ENCODE measurements at places on chromosomes 2 and 18.

DNA sequence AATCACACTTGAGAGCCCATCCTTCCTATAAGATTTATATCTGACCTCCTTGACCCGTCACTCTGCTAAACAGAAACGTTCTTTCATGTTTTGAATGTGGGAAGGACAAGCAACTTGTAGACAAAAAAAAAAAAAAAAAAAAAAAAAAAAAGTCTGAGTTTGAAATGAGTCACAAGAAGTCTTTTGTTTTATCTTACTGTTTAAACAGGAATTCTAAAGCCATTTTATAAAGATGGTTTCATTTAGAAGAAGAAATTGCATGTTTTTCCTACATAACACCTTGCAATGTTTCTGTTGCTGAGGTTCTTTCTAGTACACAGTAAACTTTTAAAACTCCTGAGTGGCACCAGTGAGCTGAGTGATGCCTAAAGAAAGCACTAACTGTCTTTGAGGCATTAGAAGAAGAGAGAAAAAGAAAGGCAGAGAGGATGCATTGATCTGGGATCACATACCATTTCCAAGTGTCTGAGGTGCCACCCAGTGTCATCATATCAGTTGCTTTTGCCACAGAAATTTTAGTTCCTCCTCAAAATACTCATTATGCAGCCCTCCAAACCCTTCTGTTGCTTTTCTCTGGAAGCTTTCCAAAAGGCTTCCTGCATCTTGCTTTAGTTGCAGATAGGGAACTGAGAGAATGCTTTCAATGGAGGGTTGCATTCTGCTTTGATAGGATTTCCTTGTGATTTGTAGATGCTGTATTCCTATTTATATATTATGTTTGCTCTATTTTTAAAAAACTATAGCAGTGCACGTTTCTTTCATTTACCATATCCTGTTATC is 69.1 kb downstream of the ACVR2A start:
- no peak for DNase-seq

GRCh38 chr18:10461989-10462388 is 7.6 kb downstream of the APCDD1 start:
- DNase-seq: no peak

- no peak for DNase-seq
These were observed 16.6 kb upstream of the LNPK start for GRCh38 chr2:176018708-176019107.

DNA sequence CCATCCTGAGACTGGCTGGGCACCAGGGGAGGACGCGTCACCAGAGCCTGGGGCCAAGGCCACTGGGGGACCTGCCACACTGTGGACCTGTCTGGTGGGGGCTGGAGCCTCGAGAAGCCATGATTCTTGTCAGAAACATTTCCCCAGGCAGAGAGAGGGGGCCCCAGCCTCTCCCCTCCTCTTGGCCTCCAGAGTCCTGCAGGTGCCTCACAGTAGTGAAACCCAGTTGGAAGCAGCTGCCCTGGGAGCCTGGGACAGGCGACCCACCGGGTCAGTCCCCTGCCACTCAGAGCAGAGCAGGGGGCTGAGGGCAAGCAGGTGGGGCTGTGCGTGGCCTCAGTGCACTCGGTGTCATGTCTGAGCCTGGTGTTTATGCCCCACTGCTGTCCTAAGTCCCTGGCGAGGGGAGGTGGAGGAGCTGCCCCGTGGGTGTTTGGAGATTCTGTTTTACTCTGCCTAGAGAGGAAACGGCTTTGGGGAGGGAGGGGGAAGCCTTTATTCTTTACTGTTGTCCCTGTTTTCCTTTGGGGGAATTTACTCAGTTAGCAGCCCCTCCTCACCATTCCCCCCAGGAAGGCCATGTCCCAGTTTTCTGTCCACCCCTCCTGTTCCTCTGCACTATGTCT is 7.7 kb downstream of the OXER1 start:
- no peak for DNase-seq

- no peak for DNase-seq
These were observed 17.0 kb downstream of the CHMP1B start for GRCh38 chr18:11868230-11868629.

GRCh38 chr2:43225093-43225787 is 1.2 kb downstream of the ZFP36L2 start:
- DNase-seq: peak; percentile 57

DNA sequence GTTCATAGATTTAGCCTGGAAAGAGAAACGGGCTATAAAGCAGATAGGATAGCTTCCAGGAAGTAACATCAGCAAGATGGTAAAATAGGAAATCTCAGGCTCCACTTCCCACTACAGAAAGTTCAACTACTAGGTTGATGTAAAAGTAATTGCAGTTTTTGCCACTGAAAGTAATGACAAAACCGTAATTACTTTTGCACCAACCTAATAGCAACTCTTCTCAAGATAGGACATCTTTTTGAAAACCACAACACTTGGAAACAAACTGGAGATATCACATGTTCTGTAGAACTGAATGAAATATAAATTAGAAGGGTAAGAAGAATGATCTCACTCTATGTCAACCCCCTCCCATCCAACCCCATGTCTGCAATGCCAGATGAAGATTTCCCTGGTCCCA is 1154.3 kb downstream of the BCL11A start:
- DNase-seq: no peak

DNA sequence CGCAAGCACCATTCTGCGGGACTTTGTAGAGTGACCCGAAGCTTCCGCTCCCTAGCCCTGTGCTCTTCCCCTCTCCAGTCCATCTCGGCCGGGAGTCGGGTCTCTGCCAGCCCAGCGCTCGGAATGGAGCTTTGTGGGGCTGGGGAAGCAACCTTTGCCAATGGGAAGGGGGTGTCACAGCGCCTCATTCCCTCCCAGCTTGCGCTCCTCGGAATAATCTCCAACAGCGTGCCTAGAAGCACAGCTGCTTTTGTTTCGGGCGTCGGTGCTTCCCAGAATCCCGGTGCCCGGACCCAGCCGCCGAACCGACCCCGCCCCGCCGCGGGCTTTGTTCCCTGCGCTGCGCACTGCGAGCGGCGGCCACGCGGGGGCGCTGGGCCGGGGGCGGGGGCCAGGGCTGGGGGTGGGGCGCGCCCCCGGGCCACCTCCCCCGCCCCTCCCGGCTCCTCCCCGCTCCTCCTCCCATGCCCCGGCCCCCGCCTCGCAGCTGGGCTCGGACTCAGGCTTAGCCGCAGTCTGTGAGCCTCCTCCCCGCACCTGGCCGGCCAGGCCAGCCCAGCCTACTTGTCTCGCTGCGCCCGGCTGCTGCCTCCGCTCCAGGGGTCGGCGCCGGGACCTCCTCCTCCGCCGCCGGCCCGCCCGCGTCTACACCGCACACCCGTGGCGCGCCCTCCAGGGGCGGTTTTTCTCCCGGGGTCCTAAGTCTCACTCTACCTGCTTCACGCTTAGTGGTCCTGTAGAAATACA is 77.7 kb upstream of the SMAD2 start:
- DNase-seq: peak; percentile 11

DNA sequence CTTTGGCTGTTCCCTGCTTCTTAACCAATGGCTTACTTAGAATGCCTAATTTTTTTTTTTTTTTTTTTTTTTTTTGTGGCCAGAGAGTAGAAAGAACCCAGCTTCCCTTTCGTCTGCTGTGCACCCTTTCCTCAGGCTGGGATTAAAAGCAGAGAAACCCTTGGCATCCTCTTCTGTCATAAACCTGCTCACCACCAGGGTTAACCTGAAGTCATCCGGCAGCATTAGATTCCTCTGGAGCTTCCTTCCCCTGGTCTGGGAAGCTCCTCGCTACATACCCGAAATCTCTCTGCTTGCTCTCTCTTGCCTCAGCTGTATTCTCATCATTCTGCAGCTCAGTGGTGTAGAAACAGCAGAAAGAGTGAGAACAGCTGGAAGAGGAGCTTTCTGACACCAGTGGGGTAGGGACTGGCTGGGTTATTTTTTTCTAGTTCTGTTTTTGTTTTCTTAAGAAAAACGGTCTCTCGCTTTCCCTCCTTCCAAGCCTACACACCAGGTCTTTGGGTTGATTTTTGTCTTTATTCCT is 339.0 kb upstream of the MEIS1 start:
- no peak for DNase-seq

DNA sequence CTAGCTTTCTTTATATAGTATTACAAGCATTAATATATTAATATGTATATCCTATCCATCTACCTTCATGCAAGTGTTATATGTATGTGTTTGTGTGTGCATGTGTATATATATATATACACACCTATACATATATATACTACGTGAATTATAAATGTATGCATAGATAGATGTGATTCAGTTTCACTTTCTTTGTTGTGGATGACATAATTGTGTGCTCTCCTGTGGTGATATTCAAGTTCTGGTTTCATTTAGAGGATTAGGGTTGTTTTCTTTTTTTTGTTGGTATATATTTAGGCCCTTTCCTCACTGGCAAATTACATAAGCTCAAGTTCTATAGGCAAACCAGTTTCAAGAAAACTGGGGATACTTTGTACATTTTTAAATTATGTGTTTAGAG is 225.7 kb upstream of the FANCL start:
- DNase-seq: no peak

GRCh38 chr2:99648906-99649789 is 159.3 kb upstream of the REV1 start:
- DNase-seq: no peak

DNA sequence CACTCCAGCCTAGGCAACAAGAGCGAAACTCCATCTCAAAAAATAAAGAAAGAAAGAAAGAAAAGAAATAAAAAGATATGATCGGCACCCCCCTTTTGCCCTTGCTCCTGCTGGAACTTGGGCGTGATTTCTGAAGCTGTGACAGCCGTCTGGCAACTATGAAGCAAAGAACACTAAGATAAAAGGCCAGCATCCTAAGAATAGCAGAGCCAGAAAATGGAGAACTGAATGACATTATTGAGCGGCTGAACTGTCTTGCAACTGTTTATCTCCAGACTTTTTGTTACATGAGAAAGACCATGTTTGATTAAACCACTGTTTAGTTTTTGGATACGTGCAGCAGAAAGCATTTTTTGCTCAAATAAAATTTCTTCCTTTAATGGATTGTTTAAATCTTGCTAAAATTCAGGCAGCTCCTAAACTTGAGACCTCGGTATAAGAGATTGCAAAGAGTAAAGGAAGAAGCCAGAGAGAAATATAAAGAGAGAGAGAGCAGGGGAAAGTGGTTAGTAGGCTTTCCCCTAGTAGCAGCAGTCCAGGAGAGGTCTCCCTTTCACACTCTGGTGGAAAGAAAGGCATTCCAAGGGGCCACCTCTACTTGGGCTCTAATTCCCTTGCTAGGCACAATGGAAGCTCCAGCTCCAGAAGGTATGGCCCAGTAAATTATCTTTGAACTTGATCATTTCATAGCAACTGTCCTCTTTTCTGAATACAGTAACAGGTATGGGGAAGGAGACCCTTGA is 8.2 kb upstream of the MBD2 start:
- DNase-seq: no peak

GRCh38 chr18:76495435-76496193 is 572 bp upstream of the ZNF516 start:
- no peak for DNase-seq

DNA sequence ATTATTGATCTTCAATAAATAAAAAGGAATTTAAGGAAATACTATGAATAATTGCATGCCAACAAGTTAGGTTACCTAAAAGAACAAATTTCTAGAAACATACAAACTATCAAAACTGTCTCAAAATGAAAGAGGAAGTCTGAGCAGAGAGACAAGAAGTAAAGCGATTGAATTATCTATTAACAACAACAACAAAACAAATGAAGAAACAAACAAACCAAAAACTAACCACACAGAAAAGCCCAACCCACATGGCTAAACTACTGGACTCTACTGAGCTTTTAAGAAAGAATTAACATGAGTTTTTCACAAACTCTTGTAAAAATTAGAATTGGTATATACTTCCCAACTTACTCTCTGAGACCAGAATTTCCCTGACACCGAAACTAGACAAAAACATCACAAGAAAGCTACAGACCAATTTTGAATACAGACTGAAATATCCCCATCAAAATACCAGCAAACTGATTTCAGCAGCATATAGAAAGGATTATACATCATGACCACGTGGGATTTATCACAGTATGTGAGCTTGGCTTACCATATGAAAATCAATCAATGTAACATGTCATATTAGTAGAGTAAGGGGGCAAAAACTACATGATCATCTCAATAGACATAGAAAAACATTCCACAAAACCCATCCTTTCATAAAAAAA is 16.6 kb upstream of the GALNT1 start:
- no peak for DNase-seq

- no peak for DNase-seq
These were observed 167.5 kb downstream of the AGAP1 start for GRCh38 chr2:235661167-235661937.

GRCh38 chr18:9730786-9731185 is 22.7 kb downstream of the RAB31 start:
- no peak for DNase-seq

DNA sequence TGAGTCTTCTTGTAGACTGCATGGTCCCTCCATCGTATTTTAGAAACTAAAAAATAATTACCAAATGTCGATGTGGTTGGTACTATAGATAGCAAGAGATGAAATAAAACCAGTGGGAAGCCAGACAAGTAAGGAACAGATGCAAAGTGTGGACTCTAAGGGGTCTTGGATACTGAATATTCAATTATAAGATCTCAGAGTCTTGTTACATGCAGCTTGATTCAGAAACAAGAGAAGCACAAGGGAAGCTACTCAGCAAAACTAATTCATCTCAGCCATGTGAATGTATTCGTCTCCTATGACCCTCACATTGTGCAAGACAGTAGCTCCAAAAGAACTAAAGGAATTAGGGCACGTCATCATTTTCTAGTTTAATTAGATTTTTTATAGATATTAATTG is 80.9 kb downstream of the CDH20 start:
- no peak for DNase-seq

DNA sequence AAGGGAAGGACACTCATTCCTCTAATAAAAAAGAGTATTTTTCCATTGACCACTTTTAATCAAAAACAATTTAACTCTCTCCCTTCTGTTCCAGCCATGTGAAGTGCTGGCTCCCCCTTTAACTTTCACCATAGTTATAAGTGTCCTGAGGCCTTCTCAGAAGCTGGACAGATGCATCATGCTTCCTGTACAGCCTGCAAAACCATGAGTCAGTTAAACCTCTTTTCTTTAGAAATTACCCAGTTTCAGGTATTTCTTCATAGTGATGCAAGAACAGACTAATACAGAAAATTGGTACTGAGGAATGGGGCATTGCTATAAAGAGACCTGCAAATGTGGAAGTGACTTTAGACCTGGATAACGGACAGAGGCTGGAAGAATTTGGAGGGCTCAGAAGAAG is 643.6 kb upstream of the DDX18 start:
- DNase-seq: no peak

- no peak for DNase-seq
These were observed 23.7 kb downstream of the CUL3 start for GRCh38 chr2:224561234-224562005.

DNA sequence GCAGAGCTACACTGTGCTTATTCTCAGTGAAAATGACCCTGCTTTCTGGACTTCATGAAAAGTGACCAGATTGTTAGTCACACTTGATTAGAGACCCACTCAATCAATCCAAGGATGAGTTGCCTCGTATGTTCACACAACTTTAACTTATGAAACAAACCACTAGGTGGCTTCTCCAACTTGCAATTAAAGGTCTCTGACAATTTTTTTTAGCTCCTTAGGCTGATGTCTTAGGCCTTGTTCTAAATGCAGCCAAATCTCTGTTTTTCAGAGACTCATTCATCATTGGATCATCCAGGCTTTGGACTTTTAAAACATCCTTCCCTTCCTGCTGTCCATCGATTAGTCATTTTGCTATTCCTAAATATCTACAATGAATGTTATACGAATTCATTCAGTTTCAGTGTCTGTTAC is 63.4 kb downstream of the MREG start:
- no peak for DNase-seq

Measured in activated effector memory CD4-positive, alpha-beta T cell treated with Interleukin-2 at 50 U/mL for 16 hours (primary cell).